ENCODE measurements at places on chromosomes 6 and 20.

- no peak for DNase-seq
Measured at GRCh38 chr6:92708270-92708669, 711.1 kb downstream of the EPHA7 start.

GRCh38 chr20:32062776-32063170, 10.7 kb downstream of the HCK start:
- no peak for DNase-seq

GRCh38 chr6:147226163-147226724, 22.0 kb downstream of the STXBP5 start:
- DNase-seq = no peak

DNA sequence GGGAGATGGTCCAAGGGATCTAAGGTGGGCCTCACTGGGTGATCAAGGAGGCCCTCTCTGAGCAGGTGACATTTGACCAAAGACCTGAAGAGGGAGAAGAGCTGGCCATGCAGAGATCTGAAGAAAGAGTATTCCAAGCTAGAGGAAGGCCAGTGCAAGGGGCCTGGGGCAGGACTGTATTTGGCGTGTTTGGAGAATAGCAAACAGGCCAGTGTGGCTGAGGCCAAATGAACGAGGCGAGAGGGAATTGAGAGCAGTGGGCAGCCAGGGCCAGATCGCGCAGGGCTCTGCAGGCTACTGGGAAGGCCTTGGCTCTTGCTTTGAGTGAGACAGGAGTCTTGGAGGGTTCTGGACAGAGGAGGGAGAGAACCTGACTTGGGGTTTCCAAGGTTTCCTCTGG, 9.3 kb downstream of the NOL4L start:
- DNase-seq = no peak

GRCh38 chr6:102677225-102677624, 1283.7 kb downstream of the GRIK2 start:
- DNase-seq = no peak

- DNase-seq = no peak
Measured at GRCh38 chr20:38585404-38586180, 4.6 kb downstream of the ADIG start.

GRCh38 chr6:121055572-121056163, 278.6 kb downstream of the TBC1D32 start:
- no peak for DNase-seq

DNA sequence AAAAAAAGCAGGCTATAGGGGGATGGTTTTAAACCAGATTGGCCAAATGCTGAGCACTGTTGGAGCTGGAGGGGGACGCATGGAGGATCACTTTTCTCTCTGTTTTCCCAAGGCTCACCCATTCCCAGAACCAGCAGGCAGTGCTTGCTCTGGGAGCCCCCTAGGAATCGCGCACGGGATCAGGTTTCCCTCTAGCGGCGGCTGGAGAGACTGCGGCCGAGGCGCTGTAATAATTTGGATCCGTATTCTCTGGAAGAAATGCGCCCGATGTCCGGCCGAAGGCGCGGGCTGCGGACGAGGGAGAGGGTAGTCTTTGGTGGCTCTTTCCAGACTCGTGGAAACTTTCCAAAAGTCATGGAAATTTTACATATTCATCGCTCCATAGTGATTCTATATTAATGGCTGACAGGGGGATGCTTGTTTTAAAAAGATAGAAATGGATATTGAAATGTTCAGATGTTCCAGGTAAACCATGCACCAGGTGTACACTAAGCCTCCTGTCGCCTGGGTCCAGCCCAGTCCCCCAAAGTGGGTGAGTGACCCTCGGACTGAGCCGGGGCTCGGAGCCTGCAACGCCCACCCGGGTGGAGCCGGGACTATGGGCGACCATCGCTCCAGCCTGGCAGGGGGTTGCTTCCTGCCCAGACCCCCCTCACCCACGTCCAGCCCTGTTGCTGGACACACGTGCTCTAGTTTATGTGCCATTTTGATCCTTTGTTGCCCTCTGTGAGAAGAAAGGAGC, 78.7 kb upstream of the PHACTR3 start:
- no peak for DNase-seq

DNA sequence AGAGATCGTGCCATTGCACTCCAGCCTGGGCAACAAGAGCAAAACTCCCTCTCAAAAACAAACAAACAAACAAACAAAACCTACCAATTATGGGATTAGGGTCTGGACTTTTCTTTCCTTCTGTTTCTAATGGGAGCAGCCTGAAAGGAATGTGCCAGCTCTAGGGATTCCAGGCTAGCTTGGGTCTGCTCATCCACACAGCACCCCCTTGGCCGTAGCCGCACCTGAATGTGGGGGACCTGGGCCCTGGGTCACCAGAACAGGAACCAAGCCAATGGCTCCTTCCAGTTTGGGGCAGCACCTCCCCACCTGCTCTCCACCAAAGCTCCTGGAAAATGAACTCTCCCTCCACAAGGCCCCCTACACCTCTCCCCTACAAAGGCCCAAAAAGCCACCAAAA, 6.7 kb downstream of the CTSZ start:
- no peak for DNase-seq

DNA sequence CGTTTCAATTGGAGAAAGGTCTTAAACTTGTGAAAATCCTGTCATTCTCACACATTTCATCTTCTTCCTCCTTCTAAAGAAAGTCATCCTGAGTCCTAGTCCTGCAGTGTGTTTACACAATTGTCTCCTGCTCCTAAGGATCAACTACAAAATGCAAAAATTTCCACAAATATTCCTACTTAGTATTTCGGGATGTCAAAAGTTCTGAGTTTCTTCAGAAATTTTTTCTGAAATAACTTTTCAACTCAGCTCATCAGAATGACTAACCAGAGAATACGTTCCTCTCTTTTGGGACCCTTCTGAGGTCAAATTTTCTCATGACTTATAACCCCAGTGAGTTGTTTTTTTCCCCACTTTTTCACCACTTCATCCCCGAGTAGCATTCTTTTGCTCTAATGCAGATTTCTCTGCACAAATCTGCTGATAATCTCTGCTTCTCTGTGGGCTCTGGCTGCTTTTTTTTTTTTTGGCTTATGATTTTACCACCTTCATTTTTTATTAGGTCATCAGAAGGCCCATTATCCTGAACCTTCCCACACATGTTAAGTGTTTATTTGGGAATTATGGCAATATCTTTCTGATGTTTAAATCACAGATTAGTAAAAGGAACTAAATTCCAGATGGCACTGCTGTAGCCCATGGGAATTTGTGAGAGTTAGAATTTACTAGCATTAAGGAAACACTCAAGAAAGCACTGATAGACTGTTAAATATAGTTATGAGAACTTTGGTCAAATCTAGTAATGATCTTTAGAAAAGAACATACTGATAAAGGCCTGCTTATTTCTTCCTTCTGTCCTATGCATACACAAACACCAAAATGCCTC, 41.4 kb downstream of the MAP3K5 start:
- DNase-seq = no peak

DNA sequence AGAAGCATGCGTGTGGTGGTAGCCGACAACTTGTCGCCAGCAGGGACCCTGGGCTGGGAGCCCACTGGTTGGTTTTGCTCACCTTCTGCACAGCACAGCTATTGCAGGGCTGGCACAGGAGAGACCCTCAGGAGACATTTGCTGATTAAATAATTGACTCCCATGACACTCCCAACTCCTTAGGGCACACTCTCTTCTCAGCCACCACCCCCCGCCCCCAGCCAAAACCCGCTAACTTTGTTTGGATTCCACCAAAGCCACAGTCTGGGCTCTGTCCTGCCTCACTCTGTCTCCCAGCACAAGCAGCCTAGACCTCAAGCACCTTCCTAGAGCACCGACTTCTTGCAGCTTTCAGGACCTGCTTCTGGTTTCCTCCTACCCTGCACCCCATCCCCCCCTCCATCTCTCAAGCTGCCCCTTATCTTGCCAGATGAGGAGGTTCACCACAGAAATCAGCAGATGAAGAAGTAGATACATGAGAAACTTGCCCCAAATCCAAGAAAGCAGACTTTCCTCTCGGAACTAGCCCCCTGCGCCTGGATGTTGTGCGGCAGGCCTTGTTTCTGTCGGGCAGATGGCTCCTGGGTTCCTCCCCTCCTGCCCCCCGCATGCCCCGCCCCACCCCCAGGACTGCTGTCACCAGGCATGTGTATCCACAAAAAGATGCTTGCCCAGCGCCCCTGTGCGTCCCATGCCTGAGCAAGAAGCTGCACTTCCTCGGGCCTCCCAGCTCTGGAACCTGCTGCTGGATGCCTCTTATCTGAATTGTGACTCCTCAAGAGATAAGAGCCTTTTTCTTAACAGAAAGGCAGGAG, 35.0 kb upstream of the CD93 start:
- DNase-seq = no peak

DNA sequence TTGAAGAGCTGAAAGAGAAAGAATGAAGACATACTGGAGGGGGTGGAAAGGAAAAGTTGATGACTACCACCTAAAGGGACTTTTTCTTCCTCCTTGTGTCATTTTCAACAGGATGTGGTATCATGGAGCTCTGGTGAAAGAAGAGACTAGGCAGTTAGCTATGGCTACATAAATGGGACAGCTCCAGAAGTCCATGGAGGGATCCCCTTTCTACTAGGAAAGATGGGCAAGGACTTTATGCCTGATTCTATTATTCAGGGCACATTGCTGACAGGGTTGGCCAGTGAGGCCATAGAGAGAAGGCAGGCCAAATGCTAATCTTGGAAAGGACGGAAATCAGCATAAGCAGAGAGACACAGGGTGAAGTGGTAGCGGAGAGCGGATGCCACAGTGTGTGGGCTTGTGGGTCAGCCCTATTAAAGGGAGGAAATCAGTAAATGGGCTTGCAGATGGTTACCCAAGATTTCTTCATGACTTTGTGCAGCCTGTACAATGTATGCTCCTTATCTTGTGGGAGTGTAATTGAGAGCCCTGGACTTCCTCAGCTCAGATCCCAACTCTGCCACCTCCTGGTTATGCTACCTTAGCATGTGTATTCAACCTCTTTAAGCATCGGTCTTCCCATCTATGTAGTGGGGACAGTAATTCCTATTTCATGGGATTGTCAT, 77.4 kb upstream of the TMEM170B start:
- no peak for DNase-seq

- DNase-seq = no peak
Measured at GRCh38 chr6:2950713-2951112, 20.7 kb downstream of the SERPINB6 start.

GRCh38 chr6:38476888-38477287, 162.8 kb downstream of the BTBD9 start:
- DNase-seq = no peak

- no peak for DNase-seq
Measured at GRCh38 chr6:14284969-14285590, 167.5 kb downstream of the CD83 start.

DNA sequence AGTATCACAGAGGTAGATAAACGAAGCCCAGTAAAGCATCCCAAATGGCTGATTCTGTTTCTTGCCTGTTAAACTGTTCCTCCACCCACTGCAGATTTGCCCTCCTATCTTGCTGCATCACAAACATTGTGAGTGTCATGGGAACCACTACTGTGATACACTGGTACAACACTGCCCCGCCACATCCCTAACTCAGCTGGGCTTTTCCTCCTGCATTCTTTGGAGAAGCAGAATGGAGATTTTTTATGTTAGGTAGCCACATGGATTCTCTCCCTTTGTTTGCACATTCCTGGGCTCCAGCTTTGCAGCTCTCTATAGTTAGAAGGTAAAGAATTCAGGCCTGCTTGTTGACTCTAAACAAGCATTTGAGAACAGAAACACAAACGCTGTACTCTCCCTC, 234.1 kb downstream of the TMEM242 start:
- DNase-seq = no peak

GRCh38 chr20:19095762-19096161, 116.7 kb upstream of the SLC24A3 start:
- no peak for DNase-seq

- DNase-seq = no peak
Measured at GRCh38 chr6:147970970-147971369, 371.7 kb upstream of the SASH1 start.

- no peak for DNase-seq
Measured at GRCh38 chr20:49674383-49675352, 39.0 kb downstream of the B4GALT5 start.

DNA sequence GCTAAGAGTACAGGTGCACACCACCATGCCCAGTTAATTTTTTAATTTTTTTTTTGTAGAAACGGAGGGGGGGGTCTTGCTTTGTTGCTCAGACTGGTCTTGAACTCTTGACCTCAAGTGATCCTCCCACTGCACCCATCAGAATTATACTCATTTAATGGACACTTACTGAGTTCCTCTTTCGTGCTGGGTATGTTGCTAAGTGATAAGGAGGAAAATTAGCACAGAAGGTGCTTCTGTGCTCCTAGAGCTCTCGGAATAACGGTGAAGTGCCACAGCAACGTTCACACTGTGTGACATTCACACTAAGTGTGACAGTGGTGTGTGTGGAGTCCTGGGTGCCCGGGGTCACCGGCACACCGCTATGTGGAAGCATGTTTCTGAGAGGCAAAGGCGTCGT, 32.1 kb upstream of the BMP6 start:
- no peak for DNase-seq

DNA sequence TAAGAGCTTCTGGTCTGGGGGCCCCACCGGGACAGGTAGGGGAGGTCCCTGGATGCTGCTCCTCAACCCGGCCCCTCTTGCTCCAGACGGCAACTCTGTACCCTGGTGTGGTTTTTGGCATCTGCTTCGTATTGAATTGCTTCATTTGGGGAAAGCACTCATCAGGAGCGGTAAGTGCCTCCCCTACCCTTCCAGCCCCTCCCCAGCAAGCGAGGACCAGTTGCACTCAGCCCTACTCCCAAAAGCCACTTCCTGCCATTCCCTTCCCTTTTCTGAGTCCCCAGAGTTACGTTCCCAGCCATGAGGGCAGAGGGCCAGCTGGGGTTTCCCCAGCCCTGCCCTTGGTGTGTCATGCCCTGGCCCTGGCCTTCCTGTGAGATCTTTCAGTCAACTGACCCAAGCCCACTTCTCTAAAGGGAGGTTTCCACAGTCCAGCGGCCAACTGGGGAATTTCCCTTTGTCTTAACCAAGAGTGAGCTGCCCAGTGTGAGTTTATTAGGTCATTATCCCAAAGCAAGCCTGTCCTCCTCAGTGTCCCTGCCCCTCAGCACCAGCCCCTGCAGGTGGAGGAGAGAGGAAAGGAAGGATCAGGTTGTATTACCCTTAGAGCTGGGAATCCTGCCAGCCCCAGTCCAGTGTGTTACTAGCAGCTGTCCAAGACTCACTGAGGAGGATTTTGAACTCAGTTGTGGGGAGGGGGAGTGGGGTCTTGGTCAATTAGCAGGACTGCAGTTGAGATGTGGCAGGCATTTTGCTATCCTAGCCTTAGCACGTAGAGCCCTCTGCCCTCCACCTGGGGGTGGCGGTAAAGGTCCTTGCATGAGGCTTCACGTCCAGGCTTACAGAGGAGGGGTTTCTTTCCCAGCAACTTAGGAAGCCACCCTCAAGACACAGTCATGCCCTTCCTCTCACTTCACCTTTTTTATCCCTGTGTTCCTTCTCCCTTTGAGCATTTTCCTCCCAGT, 45.8 kb downstream of the TM9SF4 start:
- no peak for DNase-seq

GRCh38 chr20:62885046-62885895, 23.6 kb upstream of the TCFL5 start:
- no peak for DNase-seq

- no peak for DNase-seq
Measured at GRCh38 chr6:6560909-6561308, 27.6 kb upstream of the LY86 start.

All from GM18507 (cell line).